ENCODE measurements at places on chromosomes 1 and 21.

DNA sequence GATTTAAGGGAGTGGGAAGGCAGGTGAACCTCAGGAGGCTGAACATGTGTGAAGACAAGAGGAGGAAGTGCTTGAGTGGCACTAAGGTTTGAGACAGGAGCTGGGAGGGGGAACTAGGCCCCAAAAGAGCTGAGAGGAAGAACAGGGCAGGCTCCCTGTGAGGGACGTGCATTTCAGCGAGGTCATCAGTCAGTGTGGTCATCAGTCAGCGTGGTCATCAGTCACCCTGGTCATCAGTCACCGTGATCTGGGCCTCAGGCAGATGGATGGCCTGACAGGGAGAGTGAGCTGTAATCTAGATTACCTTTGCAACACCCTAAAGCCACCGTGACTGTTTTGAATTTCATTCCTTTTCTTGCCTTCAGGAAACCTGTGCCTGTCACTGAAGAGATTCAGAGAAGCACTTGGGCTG lies 29.1 kb downstream of the VTCN1 start:
- no peak for DNase-seq

DNA sequence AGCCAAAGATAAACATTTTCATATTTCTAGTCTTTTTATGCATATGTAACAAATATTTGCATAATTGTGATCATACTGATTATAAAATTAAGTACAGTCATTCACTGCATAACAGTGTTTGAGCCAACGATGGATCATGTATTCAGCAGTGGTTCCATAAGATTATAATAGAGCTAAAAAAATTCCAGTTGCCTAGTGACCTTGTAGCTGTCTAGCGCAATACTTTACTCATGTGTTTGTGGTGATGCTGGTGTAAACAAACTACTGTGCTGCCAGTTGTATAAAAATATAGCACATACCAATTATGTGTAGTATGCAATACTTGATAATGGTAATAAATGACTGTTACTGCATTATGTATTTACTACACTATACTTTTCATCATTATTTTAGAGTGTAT lies 2.1 kb upstream of the S100A10 start:
- no peak for DNase-seq

GRCh38 chr21:38142224-38142623 lies 114.6 kb upstream of the KCNJ15 start:
- DNase-seq = no peak

GRCh38 chr1:58982259-58982998 lies 198.6 kb upstream of the JUN start:
- no peak for DNase-seq

- DNase-seq = no peak
Observed at GRCh38 chr1:201778279-201779065, 50.5 kb upstream of the IPO9 start.

DNA sequence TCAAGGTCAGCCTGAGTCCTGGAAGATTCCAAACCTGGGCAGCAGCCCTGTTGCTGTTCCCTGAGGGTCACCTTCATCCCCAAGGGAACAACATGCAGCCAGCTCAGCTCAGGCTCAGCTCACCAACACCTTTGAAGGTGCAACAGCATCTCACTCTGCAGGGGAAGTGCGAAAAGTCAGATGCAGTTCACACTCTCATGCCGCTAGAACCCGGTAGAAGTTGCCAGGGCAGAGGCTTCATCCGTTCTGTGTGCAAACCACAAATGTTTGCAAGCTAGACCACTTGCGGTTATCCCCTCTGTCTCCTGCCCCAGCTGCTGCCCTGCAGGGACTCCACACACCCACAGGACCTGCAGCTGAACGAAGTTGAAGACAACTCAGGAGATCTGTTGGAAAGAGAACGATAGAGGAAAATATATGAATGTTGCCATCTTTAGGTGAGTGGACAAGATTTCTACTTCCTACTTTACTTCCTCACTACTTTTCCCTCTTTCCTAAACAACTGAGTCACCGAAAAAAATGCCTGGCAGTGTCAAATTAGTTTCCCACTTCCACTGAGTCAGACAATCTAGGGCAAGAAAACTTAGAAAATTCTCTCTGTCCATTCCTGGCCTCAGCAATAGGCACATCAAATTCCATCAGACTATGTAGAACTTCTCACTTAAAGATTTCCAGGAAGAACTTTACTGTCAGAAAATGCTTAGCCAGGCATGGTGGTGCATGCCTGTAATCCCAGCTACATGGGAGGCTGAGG lies 1.8 kb upstream of the FCRL6 start:
- DNase-seq = no peak

- no peak for DNase-seq
Observed at GRCh38 chr1:181730606-181731005, 247.3 kb downstream of the CACNA1E start.

GRCh38 chr1:71687376-71687775 lies 595.0 kb downstream of the NEGR1 start:
- no peak for DNase-seq

GRCh38 chr1:97042551-97042950 lies 321.0 kb downstream of the PTBP2 start:
- no peak for DNase-seq

GRCh38 chr1:157090196-157090647 lies 9.4 kb downstream of the ETV3L start:
- peak; percentile 89 for DNase-seq

DNA sequence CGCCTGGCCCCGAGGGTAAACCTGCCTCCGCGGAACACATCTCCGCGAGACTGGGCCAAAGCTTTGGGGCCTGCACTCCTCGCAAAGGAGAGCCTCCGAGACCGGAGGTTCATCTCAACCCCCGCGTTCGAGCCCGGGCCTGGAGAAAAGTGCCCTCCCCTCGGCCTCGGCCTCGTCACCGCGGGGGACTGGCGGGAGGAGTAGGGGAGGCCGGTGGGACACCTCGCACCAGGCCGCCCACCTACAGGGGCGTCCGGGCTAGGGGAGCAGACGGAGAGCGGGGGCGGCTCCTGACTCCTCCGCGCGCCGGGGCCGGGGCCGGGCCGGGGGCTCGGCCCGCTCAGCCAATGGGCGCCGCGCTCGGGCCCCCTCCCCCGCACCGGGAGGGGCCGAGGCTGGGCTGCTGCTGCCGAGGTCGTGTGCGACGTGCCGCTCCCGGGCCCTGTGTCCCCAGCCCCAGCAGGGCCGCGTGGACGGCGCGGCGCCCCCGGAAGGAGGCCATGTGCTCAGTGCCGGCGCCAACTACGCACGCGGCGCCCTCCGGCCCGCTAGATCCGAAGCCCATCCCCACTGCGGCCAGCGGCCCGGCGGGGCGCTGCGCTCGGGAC lies 684 bp downstream of the SLC2A1 start:
- peak; percentile 83 for DNase-seq

GRCh38 chr1:205287767-205288559 lies 33.6 kb downstream of the NUAK2 start:
- DNase-seq = no peak

DNA sequence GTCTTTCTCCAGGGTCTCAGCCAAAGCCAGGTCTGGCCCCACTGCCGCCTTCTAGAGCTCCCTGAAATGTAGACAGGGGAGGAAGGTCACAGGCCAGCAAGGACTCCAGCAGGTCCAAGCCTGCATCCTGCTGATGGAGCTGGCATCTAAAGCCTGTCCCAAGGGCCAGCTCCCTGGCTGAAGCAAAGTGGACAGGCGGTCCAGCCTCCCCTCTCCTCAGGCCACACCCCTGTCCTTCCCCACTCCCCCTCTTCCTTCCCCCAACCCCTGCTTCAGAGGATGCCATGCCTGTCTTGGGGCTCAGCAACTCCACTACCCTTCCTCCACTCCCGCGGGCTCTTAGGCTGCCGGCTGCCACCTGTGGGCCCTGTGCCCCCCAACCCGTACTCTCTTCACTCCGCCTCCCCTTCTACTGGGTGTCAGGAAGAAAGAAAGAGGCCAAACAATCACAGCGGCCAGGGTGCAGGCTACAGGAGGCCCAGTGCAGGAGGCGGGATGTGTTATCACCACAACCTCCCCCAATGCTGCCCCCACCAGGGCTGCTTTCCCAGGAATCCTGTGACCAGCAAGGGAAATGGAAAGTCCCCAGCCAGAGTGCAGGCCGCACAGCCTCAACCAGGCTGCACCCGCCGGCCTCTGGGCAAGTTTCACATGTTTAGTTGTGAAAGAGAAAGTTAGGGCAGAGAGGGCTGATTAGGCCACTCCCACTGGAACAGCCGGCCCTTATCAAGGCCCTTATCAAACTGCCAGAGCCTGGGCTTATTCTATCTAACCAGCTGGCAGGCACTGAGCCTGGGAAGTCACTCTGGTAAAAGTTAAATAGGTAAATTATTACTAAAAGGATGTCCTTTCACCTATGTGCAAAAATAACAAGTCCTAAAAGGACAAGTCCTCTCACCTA lies 34.1 kb downstream of the ACOT7 start:
- DNase-seq = no peak

Measured in right forelimb (tissue), 1 donor.